ENCODE measurements at places on chromosomes 11 and 22. TPM values are rescaled to one million over a fixed set of nuclear protein-coding genes. Genes with fewer than 3 reads are reported as not detected.

GRCh38 chr11:8338138-8338537, 74.5 kb upstream of the LMO1 start:
- peak; percentile 19 for DNase-seq

DNA sequence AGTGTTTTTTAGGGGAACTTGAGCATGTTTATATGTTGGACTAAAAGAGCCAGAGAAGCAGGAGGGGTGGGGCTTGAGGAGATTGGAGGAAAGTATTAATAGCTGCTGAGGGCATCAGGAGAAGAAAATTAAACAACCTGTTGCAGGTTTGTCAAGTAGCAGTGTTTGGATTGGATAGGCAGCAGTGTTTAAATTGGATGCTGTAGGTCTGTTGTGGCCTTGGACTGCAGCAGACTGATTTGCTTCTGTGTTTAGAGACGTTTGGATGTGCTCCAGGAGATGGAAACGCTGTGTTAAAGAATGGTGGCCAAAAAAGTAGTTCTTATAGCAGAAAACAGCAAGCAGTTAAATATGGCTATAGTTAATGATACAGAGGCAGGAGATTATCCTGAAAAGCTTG, 5.7 kb downstream of the EIF3L start:
- DNase-seq: no peak

DNA sequence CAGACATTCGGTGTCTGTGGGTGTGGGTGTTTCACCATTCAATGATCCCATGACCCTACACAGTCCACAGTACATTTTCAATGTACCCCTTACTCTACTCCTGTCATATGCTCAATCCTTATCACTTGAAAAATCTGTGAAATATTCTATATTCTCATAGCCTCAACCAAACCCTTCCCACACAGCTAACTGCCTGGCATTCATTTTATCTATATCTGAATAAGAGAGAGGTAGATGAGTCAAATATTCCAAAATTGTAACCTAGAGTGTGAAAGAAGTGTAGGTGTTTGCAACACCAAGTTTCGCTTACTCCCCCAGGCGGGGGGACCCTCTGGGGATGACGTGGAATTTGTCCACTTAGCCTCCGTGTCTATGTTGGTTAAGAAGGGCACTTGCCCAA, 354.8 kb downstream of the ETS1 start:
- no peak for DNase-seq

DNA sequence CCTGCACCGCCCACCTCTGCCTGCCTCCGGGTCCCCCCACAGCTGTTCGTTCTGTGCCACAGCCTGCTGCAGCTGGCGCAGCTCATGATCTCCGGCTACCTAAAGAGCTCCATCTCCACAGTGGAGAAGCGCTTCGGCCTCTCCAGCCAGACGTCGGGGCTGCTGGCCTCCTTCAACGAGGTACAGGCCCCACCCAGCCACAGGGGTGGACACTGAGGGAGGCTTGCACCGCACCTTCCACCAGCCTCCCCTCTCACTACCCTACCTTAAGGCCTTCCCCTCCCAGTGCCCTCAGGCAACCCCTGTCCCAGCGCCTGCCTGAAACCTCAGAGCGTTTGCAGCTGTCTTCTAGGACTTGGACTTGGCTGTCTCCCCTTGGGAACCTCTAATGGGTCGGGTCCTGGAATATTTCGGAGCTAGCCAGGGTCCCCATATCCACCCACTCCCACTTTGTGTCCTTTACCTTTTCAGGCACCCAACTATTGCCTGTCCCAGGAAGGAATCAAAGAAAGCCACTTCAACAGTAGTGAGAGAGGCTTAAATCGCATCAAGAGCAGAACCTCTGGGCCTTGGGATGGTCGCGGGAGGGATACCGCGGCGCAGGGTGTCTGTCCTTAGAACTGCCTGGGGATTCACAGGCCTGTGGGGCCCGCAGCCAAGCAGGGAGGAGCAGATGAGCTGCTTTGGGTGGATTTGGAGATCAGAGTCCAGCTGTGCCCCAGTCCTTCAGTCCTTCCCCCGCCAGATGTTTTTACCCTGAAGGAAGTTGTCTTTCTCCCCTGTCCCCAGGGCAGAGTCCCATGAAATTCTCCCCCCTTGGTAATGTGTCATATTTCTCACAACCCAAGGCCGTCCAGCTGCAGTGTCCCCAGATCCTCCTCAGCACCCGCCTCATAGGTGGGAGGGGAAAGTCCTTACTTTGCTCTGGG, 13.3 kb downstream of the SLCO2B1 start:
- DNase-seq: peak; percentile 48

DNA sequence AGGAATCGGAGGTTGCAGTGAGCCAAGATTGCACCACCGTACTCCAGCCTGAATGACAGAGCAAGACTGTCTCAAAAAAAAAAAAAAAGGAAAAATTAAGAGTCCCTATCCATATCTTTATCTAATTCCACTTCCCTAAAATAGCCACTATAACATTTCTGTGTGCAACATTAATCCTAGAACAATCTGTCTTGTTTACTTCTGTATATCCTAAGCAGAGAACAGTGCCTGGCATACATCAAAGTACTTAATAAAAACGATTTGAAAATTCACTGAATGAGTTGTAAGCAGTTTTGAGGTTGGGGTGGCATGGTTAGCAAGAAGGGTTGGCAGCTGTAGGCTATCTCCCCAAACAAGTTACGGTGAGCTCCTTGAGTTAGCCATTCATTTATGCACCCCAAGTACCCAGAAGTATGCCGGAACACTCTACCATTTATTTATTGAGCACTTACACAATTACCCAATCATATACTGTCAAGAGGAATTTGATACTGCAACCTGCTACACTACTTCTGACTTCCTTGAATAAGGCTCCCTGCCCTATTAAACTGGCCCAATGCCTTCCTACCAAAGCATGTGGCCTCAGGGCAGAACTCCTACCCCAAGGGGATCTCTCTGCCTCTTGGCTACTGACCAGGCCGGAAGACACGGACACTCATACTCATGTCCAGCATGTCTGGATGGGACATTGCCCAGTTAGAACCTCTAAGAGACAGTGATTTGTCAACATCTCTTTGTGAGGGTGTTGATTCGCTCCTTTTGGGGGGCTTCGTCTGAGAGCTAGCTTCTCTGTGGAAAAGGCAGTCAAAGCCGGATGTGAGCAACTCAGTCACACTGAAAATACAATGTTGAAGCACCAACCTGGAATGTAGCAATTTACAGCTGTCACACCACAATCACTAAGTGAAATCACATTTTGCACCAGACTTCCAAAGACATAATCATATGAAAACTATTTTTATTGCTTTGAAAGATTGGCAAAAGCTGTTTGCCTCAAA, 16.3 kb upstream of the TMEM41B start:
- no peak for DNase-seq

DNA sequence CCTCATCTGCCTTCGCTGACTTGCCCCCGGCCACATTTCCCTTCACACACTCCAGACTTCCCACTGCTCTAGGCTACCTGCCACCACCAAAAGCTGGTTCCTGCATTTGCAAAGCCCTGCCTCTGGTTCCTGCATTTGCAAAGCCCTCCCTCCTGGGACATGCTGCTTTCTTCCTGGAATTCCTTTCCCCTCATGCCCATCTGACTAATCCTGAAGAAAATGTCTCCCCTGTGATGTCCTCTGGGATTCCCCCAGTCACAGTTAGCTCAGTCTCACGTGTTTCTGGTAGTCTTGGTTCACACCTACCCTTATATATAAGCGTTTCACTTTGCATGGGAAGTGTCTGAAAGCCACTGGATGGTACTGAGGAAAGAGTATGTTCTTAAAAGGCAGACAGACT, 206.9 kb downstream of the DBX1 start:
- DNase-seq: no peak

The CCDC81 gene
- not detected for total RNA-seq

Data from Peyer's patch (tissue), 4 donors.